ENCODE measurements at places on chromosomes 16 and 17.

DNA sequence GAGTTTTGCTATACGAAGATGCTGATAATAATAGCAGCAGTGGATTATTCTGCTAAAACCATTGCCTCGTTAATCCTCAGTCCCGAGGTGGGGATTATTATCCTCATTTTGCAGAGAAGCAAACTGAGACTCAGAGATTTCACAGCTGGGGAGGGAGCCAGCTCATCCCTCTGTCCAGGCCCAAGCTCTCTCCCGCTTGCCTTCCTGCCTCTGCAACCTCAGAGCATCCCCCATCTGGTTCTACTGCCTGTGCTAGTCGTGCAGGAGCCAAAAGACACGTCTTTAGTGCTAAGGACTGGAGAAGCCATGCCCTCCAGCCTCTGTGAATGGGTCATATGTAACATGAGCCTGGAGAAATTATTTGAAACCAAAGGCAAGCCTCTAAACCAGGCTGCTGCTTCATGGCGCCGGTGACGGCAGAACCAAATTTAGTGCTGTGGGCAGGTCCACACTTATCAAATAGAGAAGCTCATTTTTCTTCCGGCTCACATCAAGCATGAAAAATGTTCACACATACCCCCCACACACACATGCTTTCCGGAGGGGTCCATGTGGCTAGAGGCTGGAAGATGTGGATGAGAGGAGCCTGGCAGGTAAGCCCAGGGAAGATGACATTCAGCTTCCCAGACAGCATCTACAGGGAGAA is 13.5 kb downstream of the MAPT start:
- DNase-seq: no peak

GRCh38 chr17:8520981-8521380 is 85.3 kb downstream of the NDEL1 start:
- DNase-seq: no peak

DNA sequence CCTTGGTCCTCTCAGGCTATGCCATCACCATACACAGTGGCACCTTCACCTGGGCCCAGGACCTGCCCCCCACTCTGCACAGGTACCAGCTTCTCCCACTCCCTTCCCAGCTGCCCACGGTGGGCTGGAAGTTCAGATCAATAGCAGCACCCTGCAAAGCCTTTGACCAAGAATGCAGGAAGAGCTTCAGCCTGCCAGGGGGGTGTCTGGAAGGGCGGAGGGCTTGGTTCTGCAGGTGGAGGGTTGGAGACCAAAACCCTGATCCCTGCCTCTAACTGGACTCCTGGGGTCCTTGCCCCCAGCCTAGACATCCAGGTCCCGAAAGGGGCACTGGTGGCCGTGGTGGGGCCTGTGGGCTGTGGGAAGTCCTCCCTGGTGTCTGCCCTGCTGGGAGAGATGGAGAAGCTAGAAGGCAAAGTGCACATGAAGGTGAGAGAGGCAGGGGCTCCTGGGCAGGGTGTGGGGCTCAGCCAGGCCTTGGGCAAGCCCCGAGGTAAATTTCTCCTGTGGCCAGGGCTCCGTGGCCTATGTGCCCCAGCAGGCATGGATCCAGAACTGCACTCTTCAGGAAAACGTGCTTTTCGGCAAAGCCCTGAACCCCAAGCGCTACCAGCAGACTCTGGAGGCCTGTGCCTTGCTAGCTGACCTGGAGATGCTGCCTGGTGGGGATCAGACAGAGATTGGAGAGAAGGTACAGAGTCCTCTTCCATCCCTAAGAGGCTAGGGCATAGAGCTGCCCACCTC is 34.3 kb downstream of the ABCC3 start:
- DNase-seq: no peak

GRCh38 chr17:42980766-42981397 is 517 bp downstream of the RUNDC1 start:
- DNase-seq: peak; percentile 23

DNA sequence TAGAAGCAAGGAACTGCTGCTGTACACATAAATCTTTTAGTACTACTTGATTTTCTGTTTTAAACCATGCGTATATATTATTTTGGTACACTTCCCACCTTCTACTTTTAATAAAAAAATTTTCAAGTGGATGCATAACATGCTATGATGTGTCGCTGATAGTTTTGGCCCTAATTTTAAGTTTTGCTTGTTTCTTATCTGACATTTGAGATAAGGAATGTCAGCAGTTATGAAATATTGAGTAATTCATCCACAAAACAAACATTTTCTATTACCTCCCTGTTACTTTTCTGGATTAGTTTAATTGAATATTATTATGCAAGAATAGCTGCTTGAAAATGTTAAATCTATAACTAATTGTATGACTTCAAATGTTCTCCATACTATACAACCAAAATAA is 35.8 kb downstream of the N4BP1 start:
- no peak for DNase-seq

- no peak for DNase-seq
These were observed 73.6 kb downstream of the OR1D5 start for GRCh38 chr17:2989855-2990254.

- no peak for DNase-seq
These were observed 2.8 kb downstream of the ZNF319 start for GRCh38 chr16:57997528-57998265.

DNA sequence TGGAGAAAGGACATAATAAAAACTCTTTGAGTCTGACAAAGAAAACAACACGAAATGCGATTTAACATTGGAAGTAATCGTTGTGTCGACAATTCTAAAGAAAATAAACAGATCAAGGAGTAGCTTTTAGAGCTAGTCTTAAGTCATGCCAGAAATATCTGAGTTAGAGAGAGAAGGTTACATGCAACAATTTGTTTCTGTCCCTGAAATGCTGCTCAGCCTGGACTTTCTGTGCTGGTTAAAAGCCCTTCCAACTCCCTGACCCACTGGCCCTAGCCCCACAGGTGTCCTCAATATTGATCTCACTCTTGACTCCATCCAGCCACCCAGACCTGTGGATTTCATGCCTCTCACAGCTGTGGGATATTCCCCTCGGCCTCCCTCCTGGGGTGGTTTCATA is 33.2 kb upstream of the TEX2 start:
- DNase-seq: no peak

DNA sequence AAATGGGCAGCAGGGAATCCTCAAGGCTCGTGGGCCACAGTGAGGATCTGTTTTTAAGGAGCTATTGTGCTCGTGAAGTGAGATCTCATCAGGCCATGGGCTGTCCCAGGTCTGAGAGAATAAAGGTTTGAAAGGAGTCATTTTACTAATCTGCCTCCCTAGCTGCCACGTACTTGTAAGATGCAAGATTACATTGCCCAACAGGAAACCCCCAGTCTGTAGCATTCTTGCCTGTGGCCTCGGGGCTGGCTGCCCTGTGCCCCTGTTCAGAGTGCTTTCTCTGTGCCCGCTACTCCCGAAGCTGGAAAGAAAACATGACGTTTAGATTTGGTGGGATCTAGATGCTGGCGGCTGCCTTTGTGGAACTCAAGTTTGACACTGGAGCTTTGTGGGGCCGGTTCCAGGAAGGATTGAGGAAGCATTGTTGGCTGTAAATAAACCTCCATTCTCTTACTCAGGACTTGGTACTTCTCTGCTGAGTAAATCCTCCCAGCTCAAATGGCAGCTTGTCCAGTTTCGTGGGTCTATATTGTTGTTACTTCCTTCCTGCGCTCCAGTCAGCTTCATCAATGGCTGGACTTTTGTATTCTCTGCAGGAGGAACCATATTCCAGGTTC is 21.2 kb downstream of the SAP30BP start:
- DNase-seq: no peak

GRCh38 chr17:65584604-65585521 is 23.4 kb upstream of the AXIN2 start:
- DNase-seq: no peak

DNA sequence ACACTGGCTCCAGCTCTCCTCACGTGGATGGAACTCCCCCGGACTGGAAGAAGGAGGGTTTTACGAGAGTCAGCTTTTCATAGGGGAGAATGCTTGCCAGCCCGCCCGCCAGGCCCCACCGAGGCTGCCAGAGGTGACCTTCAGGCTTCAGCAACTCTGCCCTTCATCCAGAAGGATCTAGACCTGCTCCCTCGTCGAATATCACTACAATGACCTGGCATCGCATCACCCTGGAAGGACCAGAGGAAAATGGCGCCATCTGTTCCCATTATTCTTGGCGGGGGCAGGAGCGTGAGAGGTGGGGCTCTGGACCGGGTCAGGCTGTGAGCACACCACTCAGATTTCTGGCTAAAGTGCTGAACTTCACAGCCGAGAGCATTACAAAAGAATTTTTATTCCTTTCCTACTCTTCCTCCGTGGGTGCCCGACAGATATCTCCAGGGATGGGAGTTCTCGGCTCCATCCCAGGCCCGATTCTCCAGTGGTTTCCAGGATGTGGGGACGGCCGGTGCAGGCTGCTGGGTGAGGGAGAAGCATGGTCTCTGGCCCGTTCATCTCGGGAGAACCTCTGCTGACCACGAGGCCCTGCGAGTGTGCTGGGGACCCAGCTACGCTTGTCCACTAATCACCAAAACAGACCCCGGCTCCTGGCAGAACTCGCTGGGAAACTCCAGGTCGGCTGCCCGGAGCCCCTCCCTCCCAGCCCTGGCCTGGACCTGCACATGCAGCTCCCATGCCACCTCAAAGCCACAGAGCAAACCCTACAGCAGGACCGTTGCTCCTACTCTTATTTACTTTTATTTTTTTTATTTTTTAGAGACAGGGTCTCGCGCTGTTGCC is 36.8 kb upstream of the ZNF469 start:
- no peak for DNase-seq

DNA sequence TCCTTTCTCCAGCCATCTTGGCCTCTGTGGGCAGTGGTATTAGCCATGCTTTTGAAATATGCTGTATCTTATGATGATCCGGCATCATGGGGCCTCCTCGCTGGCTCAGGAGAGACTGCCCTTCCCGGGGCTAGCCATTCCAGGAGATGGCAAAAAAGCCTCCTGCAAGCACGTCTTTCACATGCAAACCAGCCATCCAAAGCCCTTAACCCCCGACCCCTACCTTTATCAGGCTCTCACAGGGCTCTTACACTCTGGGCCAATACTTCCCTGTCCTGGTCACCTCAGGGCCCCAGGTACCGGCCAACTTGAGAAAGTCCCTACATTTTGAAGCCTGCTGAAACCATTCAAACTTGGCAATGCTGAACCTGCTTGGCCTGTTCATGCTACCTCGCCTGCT is 36.4 kb downstream of the MYH13 start:
- DNase-seq: no peak

- DNase-seq: no peak
These were observed 6.7 kb upstream of the RNASEK start for GRCh38 chr17:7005716-7006115.

- no peak for DNase-seq
These were observed 2.8 kb downstream of the WNT3 start for GRCh38 chr17:46815474-46816353.

GRCh38 chr17:48678141-48678971 is 44.0 kb downstream of the PRAC1 start:
- DNase-seq: peak; percentile 58

DNA sequence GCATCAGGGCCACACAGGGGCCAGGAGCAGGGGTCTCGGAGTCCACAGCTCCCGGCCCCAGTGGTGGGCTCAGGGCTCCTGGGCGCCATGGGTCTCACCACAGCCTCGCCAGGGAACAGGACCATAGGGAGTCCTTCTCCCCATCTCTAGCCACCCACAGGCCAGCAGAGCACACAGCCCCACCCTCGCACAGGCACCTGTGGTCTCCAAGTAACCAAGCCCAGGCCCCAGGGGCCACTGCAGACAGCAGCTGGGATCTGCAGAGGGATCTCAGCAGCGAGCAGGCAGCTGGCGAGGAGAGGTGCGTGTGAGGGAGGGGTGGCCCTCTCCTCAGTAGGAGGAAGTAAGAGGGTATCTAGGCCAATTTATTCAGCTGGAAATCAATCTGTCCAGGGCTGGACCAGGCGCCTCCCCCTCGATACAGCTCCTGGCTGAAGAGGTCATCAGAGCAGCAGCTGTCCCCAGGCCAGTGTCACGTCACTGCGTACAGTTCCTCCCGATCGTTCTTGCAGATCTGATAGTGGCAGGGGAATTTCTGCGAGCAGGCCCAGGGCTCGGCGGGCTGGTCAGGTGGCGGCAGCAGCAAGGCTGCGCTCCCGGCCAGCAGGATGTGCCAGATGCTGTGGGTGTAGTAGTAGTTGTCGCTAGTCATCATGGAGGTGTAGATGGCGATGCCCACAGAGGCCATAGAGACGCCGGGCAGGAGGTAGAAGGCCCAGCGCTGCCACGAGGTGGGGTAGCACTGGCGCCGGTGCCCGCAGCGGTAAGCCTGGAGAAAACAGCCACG is 1.4 kb upstream of the MRPL28 start:
- no peak for DNase-seq

GRCh38 chr17:7004398-7005253 is 7.8 kb upstream of the RNASEK start:
- DNase-seq: no peak

GRCh38 chr17:39197380-39198185 is at the start of gene CACNB1:
Gene CACNB1, minus strand, starts transcription at chr17:39197669. Its CDS starts 174 bp downstream, at chr17:39197495.
- peak; percentile 45 for DNase-seq

DNA sequence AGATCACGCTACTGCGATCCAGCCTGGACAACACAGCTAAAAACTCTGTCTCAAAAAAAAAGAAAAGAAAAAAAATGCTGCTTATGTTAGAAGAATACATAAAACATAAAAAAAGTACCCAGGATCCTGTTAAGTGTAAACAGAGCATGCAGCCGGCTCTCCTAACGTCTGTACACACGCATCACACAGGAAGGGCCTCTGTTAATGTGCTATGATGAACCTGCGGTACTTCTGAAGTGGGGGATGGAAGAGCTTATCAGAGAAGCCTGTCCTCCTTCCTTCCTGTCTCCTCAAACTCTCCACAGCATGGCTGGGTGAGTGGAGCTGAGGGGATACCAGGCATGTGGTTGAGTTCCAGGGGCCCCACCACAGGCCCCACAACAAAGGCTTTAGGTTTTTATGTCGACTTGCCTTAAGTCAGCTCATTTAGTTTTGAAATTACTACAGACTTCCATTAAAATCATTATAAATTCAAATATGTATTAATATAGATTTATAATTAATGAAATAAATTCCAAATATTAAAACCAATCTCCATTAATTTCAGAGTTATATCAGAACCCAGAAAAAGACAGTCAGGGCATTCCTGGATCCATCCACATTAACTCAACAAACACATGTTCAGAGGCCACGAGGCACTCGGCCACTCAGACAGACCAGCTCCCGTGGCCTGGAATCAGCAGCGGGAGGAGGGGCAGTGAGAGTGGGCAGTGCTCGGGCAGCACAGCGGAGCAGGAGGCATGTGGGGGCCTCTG is 11.7 kb downstream of the CCDC57 start:
- DNase-seq: peak; percentile 38

- DNase-seq: peak; percentile 54
These were observed 2.8 kb upstream of the XAF1 start for GRCh38 chr17:6753006-6753445.

GRCh38 chr17:50220811-50221210 is 19.4 kb upstream of the COL1A1 start:
- DNase-seq: no peak

DNA sequence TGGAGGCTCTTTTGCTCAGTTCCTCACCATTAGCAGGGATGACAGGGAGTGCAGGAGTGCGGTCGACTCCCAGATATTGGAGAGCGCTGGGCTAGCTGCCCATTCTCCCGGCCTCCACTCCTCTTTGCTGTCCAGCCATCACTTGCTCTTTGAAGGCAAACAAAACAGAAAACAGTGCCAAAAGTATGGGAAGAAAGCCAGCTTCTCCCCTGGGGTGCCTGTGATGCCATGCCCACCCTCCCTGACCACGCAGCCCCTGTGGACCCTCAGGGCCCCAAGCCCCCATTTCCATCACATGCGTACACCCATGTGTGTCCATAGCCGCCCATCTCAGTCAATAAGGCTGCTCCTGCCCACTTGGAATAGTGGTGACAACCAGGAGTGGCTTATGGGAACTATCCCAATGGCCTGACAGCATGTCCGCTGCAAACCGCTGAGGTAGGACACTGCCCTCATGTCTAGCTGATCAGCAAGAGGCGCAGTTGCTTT is 30.0 kb downstream of the MAPT start:
- no peak for DNase-seq
